H9 (cell line): ENCODE measurements at places on chromosomes 7 and 10.
A peak's percentile ranks its signal among the peaks of the same experiment; 100 is the strongest.

DNA sequence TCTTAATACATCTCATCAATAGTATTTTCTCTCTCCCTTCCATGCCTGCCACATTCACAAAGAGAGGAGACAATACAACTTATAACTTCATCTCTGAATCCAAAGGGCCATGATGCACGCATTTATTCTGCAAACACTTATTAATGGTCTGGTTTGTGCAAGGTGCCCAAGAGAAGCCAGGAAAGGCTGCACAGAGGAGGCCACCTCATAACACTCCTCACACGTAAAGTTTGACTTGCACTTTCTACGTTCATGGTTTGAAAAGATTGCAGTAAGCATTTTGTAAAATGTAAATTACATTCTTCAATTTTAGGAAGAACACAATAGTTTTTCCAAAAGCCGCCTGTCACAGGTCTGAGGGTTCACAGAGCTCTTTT is 1.2 kb upstream of the PALS2 start:
- no peak for DNase-seq

- no peak for DNase-seq
Observed at GRCh38 chr7:100476101-100476780, 2.8 kb downstream of the TSC22D4 start.

GRCh38 chr10:44462338-44462914 is 77.5 kb upstream of the CXCL12 start:
- DNase-seq, result no peak

DNA sequence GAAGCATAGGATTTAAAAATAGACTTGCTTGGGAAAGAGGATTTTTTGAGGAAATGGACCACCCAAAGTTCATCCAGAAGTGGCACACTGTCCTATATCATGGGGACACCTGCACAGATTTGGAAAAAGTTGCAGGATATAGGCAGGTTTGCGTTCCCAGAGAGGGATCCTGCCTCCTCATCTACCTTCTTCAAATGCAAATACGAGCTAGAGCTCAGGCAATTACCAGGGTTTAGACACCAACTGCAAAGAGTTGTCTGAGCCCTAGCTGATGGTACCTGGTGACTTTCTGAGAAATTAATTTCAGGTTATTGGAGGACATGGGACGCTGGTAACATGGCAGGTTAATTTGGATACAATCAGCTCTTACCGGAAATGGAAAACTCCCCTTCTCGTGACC is 423.7 kb upstream of the MTPN start:
- no peak for DNase-seq

- no peak for DNase-seq
Observed at GRCh38 chr10:108275895-108276685, 1111.6 kb upstream of the SORCS1 start.

DNA sequence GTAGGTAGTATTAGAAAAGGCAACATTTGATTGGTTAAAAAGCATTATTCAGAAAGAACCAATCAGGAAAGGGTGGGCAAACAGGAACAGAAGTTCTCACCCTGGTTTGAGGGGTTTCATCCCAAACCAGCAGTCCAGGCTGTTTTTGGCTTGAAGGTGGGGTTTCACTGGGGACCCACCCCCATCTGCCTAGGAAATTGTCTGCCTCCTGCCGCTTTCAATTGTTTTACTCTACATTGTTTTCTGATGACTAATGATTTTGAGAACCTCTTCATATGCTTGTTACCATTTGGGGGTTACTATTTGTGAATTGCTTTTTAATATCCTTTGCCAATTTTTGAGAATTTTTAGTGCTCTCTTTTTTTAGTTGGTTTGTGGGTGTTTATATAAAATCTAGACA is 3.3 kb upstream of the PCBD1 start:
- no peak for DNase-seq

DNA sequence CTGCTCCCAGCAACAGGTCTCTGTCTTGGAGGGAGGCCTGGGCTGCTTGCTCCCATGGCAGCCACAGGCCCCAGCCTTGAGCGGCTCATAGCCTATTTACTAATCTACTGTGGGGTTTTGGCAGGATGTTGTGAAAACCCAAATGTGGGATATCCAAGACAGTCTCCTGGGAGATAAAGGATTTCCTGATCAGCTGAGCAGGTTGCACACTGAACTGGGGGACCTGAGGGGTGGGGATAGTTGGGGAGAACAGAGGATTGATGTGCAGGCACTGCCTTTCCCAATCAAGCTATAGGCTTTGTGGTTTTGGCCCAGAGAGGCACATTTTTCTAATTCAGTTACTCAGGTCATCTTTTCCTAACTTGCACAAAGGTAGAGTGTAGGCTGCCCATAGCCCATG is 92.6 kb downstream of the SH2D4B start:
- no peak for DNase-seq

DNA sequence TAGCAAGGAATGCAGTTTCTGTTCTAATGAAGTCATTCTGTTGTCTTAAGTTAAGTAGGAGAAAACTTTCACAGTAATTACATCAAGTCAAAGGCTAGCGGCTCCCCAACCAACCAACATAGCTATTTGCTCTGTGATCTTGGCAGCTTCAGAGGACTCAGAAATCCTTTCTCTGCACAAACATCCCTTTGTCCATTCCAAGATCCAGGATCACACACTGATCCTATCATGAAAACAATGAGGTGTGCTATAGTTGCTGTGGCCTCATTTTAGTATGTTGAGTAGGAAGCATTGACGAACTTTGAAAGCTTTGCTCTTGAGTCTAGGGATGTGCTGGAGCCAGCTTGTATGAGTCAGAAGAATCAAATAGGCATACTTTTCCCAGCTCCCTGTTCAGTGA is 218.2 kb upstream of the PRSS58 start:
- no peak for DNase-seq

DNA sequence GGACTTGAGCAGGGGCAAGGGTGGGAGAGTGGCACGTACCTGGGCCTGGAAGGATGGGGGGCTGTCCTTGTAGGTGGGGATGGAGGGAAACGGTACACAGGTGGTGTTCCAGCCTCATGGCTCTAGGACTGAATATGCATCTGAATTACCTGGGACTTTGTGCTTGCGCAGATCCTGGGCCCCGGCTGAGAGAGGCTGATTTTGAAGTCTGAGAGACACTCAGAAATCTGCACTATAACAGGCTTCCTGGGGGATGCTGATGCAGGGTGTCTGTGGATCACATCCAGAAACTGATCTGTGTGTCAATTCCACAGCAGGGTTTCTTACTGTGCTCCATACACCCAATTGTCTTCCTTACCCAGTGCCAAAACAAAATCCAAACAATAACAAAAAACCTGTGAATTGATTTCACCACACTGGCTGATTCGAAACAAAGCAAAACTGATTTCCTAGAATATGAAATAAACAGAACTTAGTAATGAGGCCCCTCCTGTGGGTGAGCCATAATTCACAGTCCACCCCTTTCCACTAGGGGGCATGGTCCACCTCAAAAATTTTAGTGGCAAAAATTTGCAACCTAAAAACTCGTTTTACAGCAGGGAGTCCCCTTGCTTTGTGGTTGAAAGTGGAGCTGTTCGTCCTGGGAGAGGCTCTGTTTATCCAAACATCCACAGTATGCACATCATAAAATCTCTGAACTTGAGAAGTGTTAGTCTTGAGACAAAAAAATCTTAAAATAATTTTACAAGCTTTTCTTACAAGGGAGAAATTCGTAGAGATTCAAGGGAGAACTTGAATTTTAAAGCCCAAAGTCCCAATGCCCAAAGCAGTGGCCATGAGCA is 32.0 kb upstream of the PLEKHA1 start:
- DNase-seq, result no peak

DNA sequence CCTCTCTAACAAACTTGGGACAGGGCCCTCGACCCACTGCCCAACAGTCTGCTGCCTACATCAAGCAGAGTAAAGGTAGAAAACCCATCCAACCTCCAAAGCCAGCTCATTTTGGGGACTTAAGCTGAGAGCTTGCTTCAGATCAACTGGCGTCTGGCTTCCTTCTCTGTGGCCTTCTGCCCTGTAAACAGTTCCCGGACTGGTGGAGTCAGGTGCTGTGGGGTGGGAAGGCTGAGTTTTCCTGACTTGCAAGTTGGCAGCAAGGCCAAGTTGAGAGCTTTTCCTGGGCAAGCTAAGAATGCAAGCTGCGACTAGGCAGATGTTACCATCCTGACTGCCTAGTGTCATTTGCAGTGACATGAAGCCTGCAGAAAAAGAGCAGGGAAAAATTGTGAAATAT is 3.7 kb downstream of the GALNT17 start:
- DNase-seq, result no peak

DNA sequence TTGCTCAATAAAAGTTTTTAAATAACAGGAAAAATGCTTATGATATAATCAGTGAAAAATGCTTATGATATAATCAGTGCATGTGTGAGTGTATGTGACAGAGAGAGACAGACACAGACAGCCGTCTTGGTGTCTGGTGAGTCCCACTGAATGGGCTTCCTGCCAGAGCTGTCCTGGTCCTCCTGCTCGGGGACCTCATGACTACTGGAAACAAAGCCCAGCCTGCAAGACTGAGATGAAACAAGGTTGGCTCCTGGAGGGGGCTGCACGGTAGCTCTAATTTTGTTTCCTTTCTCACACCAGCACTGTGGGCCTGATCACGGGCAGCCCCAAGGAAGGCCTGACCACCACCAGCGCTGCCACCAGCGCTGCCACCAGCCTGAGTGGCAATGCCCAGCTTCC is 57.3 kb downstream of the NRP1 start:
- no peak for DNase-seq

DNA sequence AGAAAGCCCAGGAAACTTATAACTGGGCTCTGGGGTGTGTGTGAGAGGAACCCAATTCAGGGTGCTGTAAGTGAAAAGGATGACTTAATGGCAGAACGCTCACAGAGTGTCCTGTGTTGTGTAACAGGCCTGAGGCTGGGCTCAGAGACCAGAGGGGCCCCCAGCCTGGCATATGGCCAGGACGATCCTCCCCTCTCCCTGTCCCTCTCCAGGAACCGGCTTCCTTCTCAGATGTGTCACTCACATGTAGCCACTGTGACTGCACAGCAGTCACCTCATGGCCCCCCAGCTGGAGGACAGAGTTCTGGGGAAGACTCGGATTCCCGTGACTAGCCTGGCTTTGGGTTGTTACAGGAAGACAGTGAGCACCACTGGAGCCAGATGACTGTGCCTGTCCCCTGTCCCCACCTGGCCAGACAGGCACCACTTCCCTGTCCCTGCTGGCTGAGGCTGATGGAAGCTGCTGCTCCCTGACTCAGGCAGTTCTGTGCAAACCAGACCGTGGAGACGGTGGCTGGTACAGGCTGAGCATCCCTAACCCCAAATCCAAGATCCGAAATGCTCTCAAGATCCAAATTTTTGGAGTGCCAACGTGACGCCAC is 220.5 kb downstream of the MLLT10 start:
- DNase-seq, result no peak

DNA sequence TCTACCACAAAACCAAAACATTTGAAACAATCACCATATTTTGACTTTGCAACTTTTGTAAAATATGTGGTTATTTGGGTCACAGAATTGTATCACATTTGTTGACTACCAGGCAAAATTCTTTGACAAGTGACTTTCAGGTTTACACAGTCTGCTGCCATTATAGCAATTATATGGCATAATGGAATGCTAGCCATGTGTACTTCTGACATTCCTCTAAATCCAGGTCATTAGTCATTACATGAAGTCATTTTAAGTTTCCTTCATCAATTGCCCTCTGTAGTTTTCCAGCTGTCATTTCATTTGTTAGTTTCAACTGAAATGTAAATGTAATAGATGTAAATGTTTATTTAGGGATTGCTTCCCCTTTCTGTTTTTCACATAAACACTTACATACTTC is 137.5 kb downstream of the IMMP2L start:
- DNase-seq, result no peak

DNA sequence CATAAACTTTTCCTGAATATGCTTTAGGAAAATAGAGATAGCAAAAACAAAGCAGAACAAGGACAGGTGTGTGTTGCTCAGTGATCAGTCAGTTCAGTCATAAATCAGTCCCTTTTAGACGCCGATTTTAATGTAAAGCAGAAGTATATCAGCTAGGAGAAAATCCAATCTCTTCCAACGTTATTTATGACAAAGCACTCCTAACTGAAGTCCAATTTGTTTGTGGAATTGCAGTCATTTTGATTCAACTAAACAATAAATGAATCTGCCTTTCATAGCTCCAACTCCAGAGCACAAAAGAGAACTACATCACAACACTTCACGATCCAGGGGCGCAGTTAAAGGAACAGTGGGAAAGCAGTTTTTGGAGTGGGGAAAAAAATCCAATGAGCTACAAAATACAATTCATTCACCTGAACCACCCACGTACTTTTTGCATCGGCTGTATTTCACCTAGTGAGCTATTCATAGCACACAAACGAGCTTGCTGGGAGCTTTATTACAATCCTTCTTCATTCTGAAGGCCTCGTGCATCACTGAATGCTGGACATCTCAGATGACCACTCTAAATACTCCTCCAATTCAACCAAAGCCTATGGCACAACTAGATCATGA is 151.3 kb downstream of the LRRN3 start:
- DNase-seq, result no peak

- DNase-seq, result no peak
Observed at GRCh38 chr7:17090751-17091150, 207.7 kb upstream of the AHR start.

DNA sequence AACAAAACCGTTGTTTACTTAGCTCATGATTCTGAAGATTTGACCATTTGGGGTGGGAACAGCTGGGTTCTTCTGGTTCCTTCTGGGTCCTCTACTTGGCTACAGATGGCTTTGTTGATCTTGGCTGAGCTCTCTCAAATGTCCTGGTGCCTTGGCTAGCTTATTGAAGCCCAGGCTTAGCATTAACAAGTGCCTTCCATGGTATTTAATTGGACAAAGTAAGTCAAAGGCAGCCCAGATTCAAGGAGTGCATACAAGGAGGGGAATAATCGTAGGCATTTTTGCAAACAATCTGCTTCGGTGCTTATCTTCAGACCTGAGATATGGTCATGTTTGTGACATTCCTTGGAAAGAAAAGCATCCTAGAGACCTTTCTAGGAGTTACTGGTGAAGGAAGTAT is 81.4 kb downstream of the ADCYAP1R1 start:
- DNase-seq, result no peak

- DNase-seq, result no peak
Observed at GRCh38 chr10:90148116-90148855, 446.9 kb downstream of the KIF20B start.

DNA sequence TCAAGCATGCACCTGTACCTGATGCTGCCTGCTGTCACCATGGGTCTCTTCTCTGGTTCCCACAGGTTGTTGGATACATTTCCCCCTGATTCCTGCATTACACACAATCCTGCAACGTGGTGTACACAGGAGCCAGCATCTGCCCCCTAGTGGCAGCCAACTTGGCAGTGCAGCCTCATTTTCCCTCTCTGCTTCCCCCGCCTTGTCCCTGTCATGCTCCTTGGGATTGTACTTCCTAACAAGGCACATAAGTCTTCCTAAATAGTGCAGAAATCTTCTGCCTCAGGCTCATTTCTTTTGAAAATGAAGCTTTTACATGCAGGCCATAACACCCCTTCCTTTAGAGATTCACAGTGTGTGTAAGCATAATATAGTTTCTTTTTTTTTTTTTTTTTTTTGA is 387.5 kb downstream of the CCSER2 start:
- peak; percentile 77 for DNase-seq

GRCh38 chr10:6840766-6841165 is 260.7 kb upstream of the PRKCQ start:
- DNase-seq, result no peak
